ENCODE measurements at places on chromosomes 6 and 20.

- DNase-seq, result no peak
These were observed 74.0 kb upstream of the SNX9 start for GRCh38 chr6:157748839-157749571.

DNA sequence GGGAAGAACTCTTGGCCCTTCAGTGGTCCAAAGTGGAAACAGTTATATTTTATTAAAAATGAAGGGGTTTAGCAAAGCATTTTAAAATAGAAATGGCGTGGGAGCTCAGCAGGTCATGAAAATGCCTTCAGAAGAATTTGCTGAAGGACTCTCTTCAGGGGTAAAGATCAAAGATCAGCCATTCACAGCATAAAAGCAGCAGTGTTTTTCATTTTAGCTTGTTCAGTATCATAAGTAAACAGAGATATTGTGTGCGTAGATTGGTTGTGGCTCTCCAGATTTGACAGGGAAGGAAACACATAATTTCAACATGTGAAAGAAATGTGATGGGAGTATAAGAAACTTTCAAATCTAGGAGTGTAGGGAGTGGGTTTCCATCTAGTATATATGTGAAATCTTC lies 519.2 kb upstream of the MAP3K7 start:
- DNase-seq, result no peak

- DNase-seq, result no peak
These were observed 138.0 kb upstream of the RREB1 start for GRCh38 chr6:6969761-6970223.

GRCh38 chr6:17057322-17057721 lies 44.5 kb upstream of the STMND1 start:
- no peak for DNase-seq

DNA sequence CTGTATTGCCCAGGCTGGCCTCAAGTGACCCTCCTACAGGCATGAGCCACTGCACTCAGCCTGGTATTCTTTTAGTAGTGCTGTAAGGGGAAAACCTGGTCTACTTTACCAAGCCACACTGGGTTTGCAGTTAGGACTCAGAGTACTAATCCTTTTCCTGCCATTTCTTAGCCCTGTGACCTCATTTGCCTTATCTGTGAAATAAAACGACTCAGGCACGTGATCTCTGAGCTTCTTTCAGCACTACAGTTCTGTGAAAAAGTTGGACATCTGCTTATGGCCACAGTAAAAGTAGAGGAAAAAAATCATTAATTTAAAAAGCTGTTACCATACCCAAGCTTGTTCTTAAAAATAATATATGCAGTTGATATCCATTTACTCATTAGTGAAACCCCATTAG lies 1007.5 kb downstream of the KIF16B start:
- no peak for DNase-seq

GRCh38 chr6:101482606-101483005 lies 89.1 kb downstream of the GRIK2 start:
- DNase-seq, result no peak

- no peak for DNase-seq
These were observed 37.8 kb downstream of the ILRUN start for GRCh38 chr6:34658605-34659265.

GRCh38 chr6:34664256-34664971 lies 32.2 kb downstream of the ILRUN start:
- no peak for DNase-seq

Measured in CD4-positive, alpha-beta T cell treated with Interleukin-15 for 4 hours (primary cell).